RWPE1 (cell line): ENCODE measurements at places on chromosomes 2 and 18.
A peak's percentile ranks its signal among the peaks of the same experiment; 100 is the strongest.

DNA sequence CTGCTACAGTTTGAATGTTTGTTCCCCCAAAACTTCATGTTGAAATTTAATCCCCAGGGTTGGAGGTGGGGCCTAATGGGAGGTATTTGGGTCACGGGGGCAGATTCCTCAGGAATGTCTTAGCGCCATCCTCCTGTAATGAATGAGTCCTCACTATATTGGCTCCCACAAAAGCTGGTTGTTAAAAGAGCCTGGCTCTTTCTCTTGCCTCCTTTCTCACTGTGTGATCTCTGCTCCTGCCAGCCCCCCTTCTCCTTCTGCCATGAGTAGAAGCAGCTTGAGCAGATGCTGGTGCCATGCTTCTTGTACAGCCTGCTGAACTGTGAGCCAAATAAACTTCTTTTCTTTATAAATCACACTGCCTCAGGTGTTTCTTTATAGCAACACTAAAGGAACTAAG, 721.0 kb upstream of the PKDCC start:
- no peak for DNase-seq

GRCh38 chr2:232874677-232875223, 4.7 kb downstream of the SNORC start:
- no peak for DNase-seq

- DNase-seq = no peak
These were observed 98.0 kb downstream of the SMAD7 start for GRCh38 chr18:48852794-48853193.

- DNase-seq = no peak
These were observed 8.4 kb downstream of the DGKD start for GRCh38 chr2:233362742-233363141.

DNA sequence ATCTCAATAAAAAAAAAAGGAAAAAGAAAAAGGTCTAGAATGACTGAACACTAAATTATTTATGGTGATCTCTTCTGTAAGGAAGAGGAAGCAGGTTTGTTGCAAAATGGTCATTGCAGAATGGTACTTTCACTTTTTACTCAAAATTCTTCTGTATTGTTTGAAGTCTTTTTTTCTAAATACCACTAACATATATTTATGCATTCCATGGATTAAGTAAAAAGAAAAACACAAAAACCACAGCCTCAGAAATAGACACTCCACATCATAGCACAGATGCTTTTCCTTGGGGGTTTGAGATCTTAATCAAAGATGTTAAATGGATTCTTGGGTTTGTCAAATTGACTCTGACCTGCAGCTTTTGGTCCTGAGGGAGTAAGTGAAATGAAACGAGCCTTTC, 47.4 kb downstream of the RHOB start:
- no peak for DNase-seq

GRCh38 chr2:175930504-175930903, 71.6 kb downstream of the LNPK start:
- DNase-seq = peak; percentile 12

GRCh38 chr2:195613922-195614321, 43.1 kb upstream of the SLC39A10 start:
- peak; percentile 38 for DNase-seq
